ENCODE measurements at places on chromosomes 4 and X. TPM values are rescaled to one million over a fixed set of nuclear protein-coding genes. Genes with fewer than 3 reads are reported as not detected.

DNA sequence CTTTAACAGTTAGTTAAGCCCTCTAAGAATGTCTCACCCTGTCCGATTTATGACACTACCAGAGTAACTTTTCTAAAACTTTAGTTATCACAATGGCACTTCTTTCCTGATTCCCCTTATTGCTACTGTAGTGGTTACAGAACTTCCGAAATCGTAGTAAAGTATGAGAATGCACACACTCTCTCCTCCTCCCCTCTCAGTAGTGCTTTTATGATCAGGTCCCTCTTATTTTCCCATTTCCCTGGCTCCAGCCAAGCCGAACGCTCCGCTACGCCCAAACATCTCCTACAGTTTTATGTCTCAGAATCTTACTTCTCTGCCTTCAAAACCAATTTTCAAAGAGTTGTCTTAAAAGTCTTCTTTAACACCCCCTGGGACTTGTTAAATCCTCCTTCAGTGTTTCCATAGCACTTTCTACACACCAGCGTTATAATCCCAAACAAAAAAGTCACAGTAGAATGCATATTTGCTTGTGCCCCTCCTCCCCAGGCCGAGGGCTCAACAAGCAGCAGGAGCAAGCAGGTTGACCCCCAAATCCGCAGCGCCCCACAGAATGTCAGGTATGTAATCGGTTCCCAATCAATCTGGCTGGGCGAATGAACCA is 671 bp downstream of the HPF1 start:
- H3K27me3 ChIP-seq = peaks cover 10% of the 10 kb centered on the region
- DNase-seq = no peak
- H3K36me3 ChIP-seq = no peaks in the 10 kb centered on the region
- H3K4me3 ChIP-seq = peak overlapping the region; percentile 95

- H3K36me3 ChIP-seq = no peaks in the 10 kb centered on the region
- no peak for DNase-seq
- H3K4me1 ChIP-seq = no peaks in the 10 kb centered on the region
- no peak overlapping the region for H3K4me3 ChIP-seq
- H3K27ac ChIP-seq = no peak overlapping the region
- no peaks in the 10 kb centered on the region for H3K27me3 ChIP-seq
Observed at GRCh38 chrX:34903316-34903715, 39.3 kb upstream of the FAM47B start.

TMEM156 gene
- total RNA-seq = not detected

DNA sequence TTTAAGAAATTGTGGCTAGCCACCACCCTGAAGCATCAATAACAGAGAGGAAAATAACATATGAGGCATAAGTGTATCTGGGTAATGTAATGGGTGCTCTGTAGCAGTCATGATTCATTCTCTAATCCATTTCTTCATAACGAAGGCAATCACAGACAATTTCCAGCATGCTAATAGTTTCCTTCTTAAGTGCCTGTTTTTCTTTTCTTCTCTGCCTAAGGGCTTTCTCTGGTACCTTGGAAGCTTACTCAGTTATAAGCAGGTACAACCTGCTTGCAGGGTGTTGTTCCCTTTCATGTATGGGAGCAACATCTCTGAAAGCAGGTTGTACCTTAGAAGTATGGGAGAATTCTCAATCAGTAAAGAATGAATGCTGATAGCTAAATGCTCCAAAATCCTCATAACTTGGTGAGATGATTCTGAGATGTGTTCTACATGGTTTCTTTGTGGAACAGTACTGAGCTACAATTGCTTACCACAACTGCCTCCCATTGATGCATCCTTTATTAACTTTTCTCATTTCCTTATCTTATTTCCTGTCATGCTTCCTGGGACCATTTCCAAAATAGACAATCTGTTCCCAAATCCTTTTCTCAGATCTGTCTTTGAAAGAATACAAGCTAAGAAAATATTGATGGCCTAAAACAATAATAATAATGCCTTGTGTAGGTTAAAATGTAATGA is 247.6 kb downstream of the PAPSS1 start:
- H3K4me3 ChIP-seq = no peak overlapping the region
- H3K4me1 ChIP-seq = no peaks in the 10 kb centered on the region
- H3K36me3 ChIP-seq = no peaks in the 10 kb centered on the region
- DNase-seq = no peak
- no peaks in the 10 kb centered on the region for H3K27me3 ChIP-seq

- H3K4me1 ChIP-seq = peaks cover 12% of the 10 kb centered on the region
- H3K27ac ChIP-seq = no peak overlapping the region
Observed at GRCh38 chr4:42331914-42332368, 65.3 kb upstream of the SHISA3 start.

SCML2 gene
- total RNA-seq = 2.5 TPM

CSN1S1 gene
- total RNA-seq = not detected

DNA sequence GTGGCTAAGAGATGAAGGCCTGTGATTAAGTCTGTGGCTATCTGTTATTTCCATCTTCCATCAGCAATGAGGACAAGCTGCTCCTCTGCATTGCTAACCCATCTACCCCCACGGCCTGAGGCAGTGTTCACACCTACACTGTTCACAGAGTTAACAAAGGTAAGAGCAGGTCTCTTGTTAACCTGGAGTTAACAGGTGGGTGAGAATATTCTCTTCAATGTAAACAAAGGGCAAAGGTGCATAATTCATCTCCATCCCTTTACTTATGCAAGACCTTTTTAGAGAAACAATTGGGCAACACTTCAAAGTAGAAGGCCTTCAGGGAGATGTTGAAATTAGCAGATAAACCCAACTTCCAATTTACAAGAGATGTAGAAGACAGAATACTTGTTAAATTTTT is 2.8 kb downstream of the SLC35A2 start:
- peaks cover 10% of the 10 kb centered on the region for H3K36me3 ChIP-seq
- H3K4me3 ChIP-seq = peak overlapping the region; percentile 9
- H3K27ac ChIP-seq = peak overlapping the region; percentile 44

HMGB2 gene
- total RNA-seq = 201 TPM

FANCB gene
- total RNA-seq = 3.9 TPM

DNA sequence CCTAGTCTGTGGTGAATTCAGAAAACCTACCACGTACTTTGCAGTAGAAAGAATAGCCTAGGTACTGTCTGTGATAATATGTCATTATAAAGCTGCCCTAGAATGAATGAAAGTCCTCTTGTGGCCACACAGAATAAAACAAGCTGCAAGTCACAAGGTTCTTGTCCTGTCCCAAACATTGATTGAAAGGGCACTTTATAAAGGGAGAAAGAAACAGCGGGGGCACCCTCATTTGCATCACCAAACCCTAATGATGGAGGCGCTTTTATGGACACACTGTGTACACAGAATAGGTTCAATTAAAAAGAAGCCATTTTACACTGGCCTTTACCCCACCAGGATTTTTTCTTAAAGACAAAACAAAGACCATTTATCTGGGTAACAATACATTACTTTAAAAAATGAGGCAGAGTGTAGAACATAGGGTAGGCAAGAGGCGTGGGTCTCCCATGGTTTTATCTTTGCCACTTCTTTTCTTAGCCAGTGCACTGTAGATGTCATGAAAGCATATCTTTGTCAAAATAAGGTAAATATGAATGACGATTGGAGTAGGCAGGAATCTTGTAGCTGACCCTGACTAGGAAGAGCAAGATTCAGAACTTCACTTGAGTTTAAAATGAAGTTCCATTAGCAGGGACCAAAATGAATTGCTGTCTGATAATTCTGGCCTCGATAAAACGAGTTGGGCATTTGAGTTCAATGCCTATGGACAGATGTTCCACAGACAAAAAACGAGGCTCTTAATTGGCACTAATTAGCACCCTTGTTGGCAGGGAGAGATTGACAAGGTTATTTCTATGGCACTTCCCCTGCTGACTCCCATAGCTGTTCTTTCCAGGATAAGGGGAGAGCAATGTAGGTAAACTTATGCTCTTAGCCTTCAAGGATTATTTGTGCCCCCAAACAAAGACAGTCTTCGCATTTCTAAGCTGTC is 365.1 kb downstream of the AFF2 start:
- H3K4me1 ChIP-seq = no peaks in the 10 kb centered on the region
- no peak overlapping the region for H3K27ac ChIP-seq
- no peak for DNase-seq
- H3K36me3 ChIP-seq = no peaks in the 10 kb centered on the region
- H3K27me3 ChIP-seq = no peaks in the 10 kb centered on the region
